ENCODE measurements at places on chromosomes 1 and 21.

GRCh38 chr1:53306168-53306567 is 21.7 kb downstream of the LRP8 start:
- no peak for DNase-seq

DNA sequence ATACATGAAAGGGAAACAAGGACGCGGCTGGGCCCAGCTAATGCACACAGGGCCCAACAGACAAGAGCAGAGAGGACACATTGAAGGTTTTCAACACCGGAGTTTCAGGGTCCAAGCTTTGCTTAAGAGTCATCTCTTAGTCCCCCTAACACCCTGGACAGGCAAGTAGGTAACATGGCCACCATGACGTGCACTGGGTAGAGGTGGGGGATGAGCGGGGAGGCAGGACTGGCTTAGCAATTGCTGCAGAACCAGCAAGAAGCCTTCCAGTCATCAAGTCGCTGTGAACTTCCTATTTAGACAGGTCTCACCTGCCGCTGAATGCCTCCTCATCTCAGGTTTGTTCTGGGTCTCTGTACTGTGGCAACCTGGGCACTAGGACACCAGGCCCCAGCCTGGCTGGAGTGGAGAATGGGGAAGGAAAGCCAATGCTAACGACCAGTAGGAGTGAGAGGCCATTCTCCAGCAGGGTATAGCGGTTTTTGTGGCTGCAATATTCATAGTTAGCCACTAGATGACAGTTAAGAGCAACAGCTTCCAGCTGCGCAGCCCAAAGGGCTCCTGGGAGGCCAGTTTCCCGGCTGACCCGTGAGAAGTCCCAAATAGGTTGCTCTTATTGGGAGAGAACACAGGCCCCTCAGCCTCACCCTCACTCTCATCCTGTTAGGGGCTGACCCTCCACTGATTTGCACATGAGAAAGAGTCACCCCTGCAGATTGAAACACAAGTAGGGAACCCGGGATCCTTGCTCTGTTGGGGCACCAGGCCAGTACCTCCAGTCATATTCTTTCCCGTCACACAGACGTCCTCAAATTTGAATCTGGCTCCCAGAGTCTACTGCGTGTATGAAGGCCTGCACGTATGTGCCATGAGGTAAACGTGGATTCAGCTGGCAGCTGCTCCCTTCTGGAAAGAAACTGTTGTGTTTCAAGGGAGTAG is 6.0 kb upstream of the PIGC start:
- DNase-seq, result no peak

GRCh38 chr1:227333423-227333822 is 15.1 kb upstream of the CDC42BPA start:
- no peak for DNase-seq

- no peak for DNase-seq
Observed at GRCh38 chr21:42056468-42056867, 14.6 kb upstream of the UMODL1 start.

Data from AG09319 (cell line).